ENCODE measurements at places on chromosomes 11 and 22.

DNA sequence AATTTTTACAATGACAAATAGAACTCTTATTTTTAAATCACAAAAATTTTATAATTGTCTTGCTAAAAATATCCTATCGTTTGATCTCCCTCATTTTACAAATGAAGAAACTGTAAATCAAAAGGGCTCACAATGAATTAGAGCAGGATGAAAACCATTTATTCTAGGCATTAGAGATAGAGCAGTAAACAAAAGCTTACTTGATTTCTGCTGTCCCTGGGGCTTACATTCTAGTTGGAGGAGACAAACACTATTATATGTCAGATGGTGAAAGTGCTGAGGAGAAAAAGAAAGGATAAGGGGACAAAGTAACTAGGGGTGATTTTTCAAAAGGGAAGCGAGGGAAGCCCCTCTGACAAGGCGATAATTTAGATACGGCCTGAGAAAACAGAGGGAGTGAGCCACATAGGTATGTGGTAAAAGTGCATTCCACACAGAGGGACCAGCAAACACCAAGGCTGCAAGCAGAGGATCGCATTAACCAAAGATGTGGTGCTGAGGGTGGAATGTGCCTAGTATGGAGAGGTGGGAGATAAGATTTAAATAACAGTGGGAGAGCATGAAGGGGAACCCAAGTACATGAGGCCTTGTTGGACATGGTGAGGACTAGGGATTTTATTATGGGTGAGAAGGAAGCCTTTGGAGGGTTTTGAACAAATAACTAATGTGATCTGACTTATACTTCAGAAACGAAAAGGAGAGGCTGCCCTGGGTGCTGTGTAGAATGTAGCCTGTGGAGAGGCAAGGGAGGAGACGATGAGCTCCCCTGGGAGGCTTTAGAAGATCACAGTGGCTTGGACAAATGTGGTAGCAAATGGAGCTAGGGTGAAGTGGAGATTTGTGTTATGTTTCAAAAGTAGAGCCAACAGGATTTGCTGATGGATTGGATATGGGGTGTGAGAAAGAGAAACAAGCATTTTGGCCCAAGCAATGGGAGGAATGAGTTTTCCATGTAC, 62.1 kb downstream of the PDHX start:
- DNase-seq, result no peak

- DNase-seq, result no peak
Measured at GRCh38 chr11:60874421-60875365, 7.4 kb downstream of the ZP1 start.

DNA sequence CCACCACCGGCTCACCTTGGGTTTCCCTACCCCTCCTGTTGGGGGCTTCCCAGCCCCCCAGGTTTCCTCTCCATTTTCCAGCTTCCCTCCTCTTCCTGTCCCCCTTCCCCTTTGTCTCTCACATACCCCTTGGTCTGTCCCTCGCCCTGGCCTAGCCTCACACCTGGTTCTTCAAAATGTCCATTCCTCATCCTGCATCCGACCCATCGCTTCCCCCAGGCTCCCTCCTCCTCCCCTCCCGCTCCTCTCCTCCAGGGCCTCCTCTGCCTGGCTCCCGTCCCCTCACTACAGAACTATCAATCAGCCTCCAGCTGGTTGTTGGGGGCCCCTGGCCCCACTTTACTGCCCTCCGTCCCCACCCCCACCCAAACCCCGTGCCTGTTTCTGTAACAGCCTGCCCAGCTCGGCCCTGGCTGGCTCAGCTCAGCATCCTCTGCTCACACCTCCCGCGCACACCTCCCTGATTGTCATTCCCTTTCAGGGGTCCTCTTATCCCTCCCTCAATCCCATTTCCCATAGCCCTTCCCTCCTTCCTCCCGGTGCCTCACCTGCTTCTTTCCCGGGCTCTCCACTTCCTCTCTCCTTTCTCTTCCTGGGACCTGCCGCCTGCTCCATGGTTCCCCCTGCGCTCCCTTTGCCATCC, 1.2 kb downstream of the CNIH2 start:
- DNase-seq, result no peak

GRCh38 chr11:43643898-43644620, 36.5 kb upstream of the HSD17B12 start:
- peak; percentile 74 for DNase-seq

DNA sequence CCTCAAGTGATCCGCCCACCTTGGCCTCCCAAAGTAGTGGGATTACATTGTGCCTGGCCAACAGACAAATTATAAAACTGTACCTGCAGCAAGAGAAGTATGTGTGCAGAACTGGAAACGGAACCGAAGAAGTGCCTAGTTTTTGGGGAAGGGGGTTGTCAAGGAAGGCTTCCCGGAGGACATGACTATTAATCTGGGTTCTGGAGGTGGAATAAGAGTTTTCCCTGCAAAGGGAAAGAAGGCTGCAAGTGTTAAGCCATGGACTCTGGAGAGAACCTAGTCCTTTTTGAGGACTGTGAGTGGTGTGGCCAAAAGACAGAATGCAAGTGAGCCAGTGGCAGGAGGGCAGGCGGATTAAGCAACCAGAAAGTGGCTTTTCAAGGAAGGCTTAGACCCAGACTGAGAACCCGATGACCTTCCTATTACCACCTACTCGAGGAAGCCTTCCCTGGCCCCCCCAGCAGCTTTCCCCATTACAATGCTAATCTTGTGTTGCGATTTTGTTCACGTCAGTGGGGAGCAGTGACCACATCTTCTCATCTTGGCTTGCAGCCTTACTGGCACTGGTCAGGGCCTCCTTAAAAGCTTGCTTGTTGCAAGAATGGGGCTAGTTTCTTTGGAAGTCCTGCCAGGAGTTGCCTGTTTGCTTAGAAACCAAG, 5.7 kb upstream of the SEPTIN3 start:
- no peak for DNase-seq

DNA sequence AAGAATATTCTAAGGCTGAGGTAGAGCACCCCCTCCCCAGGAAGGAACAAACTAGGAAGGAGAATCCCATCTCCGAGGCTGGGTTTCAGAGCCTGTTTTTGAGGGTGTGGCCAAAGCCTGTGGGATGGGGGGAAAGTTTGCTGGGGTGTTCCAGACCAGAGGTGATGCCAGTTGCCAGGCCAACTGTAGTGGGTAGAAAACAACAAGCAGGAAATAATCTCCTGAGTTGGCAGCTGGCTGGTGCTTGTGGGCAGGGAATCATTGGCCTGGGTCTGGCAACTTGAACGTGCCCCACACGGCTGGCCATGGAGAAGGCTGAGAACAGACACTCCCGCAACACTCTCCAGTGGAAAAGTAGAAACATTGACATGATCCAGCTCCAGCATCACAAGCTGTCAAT, 385.6 kb downstream of the ETS1 start:
- DNase-seq, result no peak

GRCh38 chr22:20602609-20603164, 95.3 kb downstream of the MED15 start:
- DNase-seq, result no peak

DNA sequence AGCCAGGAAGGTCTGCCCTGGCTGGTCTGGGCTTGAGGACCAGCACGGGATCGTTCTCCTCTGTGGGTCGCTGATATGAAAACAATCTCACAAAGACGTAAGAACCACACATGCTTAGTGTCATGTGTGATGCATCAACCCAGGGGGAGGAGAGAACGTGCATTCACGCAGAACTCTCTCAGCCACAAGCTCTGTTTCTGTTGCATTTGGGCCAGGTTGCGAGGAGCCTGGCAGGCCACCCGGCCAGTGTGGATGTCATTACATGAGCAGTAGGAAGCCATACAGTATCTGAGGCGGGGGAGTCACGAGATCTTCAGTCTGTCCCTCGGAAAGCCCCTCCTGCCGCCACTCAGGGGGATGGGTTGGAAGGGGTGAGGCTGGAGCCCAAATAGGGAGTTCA, 53.1 kb upstream of the KCNQ1OT1 start:
- no peak for DNase-seq

DNA sequence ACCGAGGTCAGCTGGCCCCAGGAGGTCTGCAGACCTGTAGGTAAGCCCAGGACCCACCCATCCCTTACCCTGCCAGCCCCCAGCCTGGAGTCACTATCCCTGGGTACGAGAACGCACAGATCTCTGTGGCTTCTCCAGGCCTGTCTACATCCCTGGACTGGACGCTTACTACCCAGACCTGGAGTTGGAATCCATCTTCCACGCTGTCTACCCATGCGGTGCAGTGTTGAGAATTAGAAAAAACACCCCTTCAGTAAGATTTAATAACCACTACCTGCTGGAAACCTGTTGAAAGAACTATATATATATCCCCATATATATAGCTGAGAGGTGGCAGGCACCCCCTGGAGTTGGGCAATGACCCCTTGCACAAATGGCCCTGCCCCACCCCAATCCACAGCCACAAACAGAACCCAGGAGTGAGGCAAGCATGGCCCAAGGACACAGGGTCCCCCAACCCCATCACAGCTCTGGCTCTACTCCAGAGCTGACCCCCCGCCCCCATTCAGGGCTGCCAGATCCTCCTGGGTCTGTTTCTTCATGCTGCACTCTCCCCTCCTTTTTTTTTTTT, 17.7 kb upstream of the RGL4 start:
- DNase-seq, result no peak

DNA sequence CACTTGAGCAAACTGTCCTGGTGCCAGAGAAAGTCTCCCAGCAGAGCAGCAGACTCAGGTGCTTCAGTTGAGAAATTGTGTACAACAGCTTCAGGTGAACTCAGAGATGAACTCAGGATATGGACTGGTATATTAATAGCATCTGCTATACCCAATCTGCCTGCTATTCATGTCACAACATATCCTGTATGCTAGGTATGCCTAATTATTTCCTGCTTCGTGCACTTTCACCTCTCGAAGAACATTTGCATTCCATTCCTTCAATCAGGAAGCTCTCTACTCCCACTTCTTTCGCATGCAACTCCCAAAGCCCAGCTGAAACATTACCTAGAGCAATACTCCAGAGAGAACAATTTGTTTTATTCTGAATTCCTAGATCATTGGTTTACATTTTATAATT, 207.7 kb downstream of the KCNA4 start:
- DNase-seq, result no peak

DNA sequence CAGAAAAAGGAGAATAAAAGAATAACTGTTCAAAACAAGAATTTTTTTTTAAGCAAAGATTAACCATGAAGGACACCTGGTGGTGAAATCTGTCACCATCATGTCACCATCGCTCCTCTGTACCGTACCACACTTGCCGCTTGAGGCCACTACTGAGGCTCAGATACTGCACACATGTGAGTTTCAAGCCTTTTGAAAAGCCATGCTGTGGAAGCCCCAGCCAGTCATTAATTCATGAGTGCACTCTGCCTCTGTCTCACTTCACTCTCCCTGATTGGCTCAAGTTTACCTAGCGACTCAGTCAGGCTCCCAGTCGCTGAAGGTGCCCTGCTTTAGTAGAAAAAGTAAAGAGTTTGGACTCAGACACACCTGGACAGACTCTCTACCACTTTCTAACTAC, 6.6 kb upstream of the MS4A12 start:
- DNase-seq, result no peak
